Right lobe of liver (tissue), 6 donors: ENCODE measurements at places on chromosomes 6 and 20. TPM values are rescaled to one million over a fixed set of nuclear protein-coding genes. Genes with fewer than 3 reads are reported as not detected.

- DNase-seq, result no peak
These were observed 89.4 kb upstream of the SIRPA start for GRCh38 chr20:1805816-1806215.

DNA sequence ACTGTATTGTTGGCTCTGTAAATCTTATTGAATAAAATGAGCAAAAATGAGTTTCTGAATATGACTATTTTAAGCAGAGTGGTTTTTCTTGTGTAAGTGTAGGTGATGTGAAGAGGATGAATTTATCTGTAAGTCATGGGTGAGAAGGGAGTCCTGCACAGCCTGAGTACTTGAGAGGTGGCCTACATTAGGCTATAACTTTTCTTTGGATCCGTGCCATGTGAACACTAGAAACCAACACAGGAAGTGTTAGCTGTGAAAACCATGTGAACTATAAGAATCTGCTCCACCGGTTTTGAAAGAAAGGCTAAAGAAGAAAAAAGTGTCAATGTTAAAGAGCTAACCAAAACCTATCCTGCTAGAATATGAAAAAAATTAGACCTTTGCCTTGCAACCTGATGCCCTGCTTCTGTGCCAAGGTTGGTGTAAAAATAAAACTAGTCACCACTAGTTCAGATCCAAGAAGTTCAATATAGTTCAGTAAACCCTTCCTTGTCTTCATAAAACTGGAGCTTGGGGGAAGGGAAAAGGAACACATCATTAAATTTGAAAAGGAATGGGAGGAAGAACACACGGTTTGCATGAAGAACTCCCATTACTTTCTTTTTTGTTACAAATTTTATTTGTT, 21.3 kb downstream of the PLCB1 start:
- no peak for DNase-seq

GRCh38 chr6:99993533-99994251, at the start of gene MCHR2:
Gene MCHR2, minus strand, starts transcription at chr6:99994223. Its CDS starts 38,076 bp downstream, at chr6:99956147.
- DNase-seq, result no peak

DNA sequence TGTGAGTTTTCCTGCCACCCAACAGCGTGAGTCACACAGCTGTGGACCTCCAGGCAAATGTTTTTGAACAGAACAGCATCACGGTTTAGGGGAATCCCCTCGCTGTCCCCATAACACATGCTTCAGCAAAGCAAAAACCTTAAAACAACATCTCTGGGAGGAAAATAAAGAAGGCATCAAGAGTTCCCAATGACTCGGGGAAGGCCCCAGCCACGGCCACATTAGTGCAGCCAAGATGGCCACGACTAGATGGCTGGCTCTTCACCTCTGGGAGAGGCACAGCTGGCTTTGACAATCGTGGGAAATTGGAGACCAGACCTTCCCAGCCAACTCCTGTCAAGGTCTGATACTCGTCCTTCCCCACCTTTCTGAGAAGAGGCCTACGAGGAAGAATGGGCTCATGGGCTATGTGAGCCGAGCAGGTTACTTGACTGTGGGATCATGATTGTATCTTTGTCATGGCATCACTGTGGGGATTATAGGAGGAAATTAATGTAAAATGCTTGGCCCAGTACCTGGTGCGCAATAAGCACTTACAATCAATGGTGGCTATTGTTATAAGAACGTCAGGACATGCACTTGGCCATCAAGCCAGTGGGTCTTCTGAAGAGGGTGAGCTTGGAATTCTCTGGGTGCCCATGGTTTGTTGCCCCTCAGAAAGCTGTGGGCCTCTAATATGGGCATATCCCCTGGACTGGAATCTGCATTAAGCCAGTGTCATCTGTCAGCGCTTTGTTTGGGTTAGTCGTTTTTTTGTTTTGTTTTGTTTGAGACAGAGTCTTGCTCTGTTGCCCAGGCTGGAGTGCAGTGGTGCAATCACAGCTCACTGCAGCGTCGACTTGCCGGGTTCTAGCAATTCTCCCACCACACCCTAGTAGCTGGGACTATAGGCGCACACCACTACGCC, 43.6 kb downstream of the FGD2 start:
- DNase-seq, result no peak

GRCh38 chr6:152863618-152864326, 113.2 kb downstream of the VIP start:
- DNase-seq, result peak; percentile 63

- no peak for DNase-seq
These were observed 70.6 kb upstream of the CCN2 start for GRCh38 chr6:132021552-132022375.

DNA sequence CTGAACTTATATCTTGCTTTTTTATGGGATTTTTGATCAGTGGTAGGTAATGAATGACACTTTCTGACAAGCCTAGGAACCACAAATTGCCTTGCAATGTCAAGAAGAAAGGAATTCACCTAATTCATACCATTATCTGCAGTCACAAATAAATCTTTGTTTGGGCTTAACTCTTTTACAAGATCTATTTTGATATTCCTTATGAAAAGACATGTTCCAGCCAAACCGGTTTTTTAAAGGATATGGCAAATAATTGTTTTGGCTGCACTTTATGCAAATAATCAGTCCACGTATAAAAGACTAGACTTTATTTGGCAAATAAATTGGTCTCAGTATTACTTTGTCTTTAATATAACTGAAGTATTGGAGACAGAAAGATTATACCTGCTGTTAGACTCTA, 771.7 kb upstream of the ADGRB3 start:
- DNase-seq, result no peak

DNA sequence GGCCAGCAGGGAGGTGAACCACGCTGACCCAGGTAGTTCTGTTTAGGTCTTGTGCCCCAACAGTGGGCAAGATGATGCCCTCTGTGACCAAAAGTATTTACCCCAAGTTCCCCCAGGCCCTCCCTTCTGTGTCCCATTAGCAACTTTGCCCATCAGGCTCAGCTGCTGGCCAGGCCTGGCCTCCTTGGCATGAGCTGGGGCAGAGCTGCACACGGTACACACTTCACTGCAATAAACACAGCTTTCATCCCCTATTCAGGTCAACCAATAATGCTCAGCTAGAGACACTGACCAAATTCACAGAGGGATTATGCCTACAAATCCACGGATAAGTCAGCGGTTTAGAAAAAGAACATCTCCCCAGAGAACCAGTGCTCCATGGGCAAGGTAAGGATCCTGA, 103.7 kb downstream of the SLC23A2 start:
- no peak for DNase-seq

DNA sequence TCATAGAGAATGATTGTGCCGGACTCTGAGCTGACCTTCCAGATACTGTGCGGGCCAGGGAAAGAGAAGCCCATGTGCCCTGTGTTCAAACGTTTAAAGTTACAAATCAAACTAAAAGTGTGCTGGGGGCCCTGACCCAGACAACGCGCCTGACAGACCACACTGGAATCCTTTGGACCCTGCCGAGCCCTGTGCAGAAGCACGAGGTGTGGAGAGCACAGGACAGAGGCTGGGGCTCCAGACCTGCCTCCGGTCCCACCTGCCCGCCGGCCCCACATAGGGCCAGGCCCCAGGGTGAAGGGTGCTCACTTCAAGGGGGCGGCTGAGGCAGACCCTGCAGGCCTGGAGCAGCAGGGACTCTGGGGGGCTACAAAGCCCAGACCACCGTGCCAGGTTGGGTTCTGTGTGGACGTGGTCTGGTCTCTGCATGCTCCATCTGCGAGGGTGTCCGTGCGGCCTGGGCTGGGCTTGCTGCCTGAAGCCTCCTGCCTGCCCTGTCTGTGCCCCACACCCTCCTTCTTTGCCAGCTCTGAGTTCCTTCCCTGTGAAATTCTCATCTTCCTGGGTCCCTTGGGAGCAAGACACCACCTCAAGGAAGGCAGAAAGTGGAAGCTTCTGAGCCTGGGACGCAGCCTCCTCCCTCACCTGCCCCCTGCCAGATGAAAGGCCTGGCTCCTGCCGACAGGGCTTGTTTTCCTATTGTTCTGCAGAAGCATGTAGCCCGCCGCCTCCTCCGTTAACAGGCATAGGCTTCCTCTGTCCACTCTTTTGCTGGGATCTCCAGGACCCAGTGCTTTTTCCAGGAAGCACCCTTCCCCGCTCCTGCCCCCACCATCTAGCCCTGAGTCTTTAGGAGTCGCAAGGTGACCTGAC, 186.2 kb downstream of the ERMARD start:
- DNase-seq, result no peak

The TMEM14A gene
- 20.7 TPM for total RNA-seq

The DPPA5 gene
- total RNA-seq, result not detected

The RAD21L1 gene
- total RNA-seq, result not detected
